Esophagus squamous epithelium (tissue), 5 donors: ENCODE measurements at places on chromosomes 13 and 19.

DNA sequence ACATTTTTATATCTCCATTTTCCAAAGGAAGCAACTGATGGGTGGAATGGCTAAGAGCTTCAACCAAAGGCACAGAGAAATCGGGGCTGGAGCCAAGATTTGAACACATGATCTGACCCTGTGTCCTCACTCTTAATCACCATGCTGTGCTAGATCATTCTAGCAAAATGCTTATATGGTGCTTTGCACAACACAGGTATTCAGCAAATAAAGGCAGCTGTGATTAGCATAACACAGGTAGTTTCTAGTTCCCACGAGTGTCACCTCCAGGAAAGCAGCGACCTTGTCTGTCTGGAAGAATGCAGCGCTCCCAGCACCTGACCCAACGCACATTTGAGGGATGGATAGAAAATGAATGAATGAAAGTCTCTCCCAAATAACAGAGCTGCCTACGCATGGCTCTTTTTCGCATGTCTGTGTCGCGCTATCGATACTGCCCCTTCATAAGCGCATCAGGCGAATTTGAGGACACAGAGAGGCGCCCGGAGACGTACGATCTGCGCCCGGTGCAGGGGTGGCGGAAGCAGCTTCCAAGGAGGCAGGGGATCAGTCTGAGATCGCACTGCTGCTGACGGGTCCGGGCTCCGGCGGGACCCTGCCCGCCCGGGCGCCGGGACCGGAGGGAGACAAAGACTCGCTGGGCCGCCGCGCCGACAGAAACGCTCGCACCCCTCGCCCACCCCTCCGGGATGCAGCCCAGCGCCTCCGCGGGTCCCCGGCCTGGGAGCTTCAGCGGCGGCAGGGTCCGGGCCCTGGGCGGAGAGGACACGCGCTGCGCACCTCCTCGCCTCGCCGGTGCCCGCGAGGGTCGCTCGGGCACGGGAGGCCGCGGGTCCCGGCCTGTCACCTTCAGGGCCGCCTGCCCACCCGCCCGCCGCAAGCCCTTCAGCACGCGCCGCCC lies 609 bp downstream of the EPS15L1 start:
- no peak for DNase-seq

- no peak for DNase-seq
These were observed 676.7 kb upstream of the SPRY2 start for GRCh38 chr13:81017513-81018152.

- DNase-seq: no peak
These were observed 263.5 kb downstream of the FOXO1 start for GRCh38 chr13:40402931-40403431.

DNA sequence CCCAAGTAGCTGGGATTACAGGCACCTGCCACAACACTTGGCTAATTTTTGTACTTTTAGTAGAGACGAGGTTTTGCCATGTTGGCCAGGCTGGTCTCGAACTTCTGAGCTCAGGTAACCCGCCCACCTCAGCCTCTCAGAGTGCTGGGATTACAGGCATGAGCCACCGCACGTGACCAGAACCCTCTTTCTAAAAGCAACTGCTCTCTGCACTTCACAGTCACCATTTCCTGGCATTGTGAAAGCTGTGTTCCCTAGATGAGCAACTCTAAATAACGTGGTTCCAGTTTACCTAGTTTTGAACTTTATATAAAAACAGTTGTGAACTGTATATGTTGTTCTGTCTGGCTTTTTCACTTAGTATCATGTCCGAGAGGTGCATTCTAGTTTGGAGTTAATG lies 152.9 kb downstream of the SIPA1L3 start:
- DNase-seq: no peak

DNA sequence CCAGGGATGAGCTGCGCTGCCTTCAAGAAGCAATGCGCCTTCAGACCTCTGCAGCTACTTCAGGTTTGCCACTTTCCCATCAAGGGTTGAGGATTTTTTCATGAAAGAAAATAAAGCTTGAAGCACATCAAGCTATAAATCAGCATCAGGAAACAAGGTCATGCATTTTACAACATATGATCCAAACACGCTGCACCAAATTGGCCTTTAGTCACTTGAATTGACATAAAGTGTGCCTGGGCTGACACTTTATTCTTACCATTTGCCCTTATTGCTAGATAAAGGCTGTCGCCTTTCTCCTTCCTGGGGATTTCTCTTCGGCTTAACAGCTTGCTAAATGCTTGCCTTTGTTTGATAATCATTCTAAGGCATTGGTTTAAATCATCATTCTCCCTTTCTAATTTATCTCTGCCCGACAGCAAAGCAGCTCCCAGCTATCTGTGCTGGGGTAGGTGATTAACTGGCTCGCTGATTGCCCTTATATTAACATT lies 87.7 kb downstream of the LHFPL6 start:
- no peak for DNase-seq

- DNase-seq: no peak
These were observed 9.3 kb upstream of the FRY start for GRCh38 chr13:32022311-32022710.

DNA sequence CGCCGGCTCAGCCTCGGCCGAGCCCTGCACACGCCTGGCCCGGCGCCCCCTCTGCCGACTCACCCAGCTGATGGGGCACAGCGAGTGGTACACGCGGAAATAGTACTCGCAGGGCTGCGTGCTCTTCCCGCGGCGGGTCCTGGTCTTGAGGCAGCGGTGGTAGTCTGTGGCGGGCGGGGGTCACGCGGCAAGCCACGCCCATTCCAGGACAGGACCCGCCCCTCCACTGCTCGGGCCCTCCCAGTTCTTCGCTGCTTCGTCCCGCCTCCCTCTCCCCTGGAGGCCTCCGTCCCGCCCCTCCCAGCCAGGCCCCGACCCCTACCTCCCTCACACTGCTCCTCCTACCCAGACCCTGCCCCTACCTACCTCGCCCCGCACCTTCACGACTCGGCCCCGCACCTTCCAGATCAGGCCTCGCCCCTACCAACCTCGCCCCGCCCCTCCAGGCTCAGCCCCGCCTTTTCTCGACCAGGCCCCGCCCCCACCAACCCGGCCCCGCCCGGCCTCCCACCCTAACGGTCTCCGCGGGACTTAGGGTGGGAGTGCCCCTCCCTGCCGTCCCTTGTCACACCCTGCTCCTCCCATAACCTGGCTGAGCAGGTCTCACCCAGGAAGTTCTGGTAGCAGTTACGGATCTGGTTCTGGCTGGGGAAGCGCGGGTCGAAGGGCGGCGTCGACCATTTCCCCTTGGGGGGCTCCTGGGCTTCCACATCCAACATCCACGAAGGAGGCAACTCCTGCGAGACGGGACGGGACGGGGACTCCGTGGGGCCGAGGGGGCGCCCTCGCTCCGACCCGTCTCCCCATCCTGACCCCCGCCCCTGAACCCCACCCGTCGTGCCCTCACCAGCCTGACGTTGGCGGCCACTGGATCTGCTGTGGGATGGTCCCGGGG lies 469 bp downstream of the COX6B2 start:
- DNase-seq: no peak

DNA sequence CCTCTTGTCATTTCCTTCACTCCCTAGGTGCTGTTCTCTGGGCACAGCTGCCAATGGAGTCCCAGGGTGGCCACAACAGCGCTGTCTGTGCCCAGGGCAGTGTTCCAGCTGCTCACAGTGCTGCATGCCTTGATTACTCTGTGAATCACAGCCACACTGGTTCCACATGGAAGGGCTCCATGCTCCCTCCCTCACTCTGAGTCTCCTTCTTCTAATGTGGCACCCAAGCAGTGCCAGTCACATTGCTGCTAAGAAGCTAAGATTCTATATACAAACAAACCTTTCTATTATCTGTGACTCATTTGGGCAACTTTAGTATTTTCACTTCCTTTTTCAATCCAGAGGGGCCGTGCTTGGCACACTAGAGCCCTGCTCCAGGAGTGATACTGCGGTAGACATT lies 248.7 kb downstream of the TDRD3 start:
- no peak for DNase-seq

GRCh38 chr13:45295536-45295935 lies 45.4 kb downstream of the TPT1 start:
- no peak for DNase-seq

DNA sequence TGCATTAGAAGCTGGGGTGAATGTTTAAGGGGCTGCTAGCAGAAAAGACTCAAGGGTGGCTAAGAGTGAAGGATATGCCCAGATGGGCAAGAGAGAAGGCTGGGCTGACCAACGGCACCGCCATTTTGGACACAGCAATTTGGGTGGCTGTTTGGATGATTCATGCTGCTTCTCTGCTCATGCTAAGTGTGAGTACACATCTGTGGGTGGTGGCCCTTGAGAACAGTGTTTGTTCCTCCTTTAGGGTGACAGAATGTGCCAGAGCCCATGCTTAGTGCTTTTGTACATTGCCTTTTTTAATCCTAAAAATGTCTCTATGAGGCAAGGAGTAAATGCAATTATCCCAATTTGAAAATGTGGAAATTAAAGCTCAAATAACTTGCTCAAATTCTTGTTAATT lies 9.8 kb downstream of the CBY2 start:
- DNase-seq: no peak

DNA sequence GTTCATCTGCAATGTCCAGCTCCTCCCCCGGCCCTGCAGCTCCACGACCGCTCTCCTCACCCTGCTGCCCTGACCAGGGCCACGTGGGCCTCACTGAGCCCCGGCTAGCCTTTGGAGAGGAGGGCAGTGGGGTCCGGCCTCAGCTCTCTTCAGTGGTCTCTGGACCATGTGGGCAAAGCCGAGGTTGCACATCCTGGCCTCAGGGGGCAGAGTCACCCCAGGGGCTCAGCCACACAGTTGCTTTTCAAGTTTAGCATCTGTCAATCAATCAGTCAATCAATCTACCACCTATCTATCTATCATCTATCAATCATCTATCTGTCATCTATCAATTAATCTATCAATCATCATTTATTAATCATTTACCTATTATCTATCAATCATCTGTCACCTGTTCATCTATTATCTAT lies 3.0 kb upstream of the DIRAS1 start:
- DNase-seq: no peak

- no peak for DNase-seq
These were observed 341.4 kb downstream of the PCDH9 start for GRCh38 chr13:66888698-66889097.

- DNase-seq: no peak
These were observed 14.7 kb downstream of the FARP1 start for GRCh38 chr13:98157609-98158008.

DNA sequence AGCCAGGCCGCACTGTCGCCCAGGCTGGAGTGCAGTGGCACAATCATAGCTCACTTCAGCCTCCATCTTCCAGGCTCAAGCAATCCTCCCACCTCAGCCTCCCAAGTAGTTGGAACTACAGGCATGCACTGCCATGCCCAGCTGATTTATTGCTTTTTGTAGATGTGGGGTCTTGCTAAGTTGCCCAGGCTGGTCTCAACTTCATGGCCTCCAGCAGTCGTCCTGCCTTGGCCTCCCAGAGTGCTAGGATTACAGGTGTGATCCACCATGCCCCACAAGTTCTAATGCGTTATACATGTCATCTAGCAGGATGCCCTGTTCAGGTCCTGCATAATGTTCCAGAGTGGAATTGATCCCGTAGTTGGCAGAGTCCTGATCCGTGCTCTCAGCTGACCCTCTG lies 4.6 kb downstream of the C19orf53 start:
- DNase-seq: no peak

DNA sequence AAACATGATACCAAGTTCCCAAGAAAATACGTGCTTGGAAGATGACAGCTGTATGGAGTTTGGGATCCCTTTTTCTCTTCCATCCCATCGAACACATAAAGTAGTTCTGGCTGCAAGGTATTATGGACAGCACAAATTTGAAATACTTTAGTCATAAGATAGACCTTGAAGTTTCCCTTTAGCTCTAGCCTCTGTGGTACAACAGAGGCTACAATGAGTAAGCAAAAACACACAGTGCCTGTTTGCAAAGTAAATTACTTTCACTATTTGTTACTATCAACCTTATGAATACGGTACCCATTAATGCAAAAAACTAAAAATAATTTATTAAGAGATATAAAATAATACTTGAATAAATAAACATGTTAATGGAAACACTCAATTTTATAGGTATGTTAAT lies 21.0 kb upstream of the LRCH1 start:
- DNase-seq: no peak

GRCh38 chr13:78182813-78183212 lies 264.2 kb upstream of the EDNRB start:
- no peak for DNase-seq

DNA sequence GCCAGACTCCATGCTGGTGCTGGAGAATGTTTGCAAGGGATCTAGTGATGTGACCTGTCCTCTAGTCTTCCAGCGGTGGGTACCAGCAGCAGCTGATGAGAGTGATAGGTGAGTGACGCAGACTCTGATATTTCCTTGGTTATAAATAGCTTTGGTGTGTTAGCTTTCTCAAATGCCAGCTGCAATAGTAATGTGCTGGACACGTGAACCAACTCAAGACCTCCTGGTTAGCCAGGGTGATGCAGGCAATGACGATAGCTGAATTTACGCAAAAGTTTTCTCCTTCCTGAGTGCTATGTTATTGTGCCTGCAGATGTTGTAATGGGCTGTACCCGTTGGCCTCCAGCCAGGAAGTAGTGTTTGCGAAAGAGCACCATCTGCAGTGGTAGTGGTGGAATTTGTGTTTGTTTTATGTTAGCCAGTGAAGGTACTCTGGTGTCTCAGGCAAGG lies 129.5 kb downstream of the CYSLTR2 start:
- peak; percentile 12 for DNase-seq

DNA sequence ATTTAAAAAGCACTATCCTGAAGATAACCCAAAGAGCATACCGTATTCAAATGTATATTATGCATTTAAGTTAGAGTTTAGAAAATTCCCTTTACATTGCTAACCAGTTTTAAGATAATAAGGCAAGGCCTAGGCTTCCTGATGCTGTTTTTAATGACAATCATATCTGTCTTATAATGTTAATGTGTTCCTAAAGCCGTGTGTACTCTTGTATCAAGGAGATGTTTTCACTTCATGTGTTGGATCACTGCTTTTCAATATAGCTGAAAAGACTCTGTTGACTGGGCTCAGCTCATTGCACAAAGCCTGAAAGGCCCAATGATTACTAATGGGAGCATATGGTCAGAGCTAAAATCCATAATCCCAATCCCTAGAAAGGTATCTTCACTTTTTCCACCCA lies 81.6 kb downstream of the DACH1 start:
- DNase-seq: no peak
